Smooth muscle cell of trachea (primary cell): ENCODE measurements at places on chromosomes 2 and 18. TPM values are rescaled to one million over a fixed set of nuclear protein-coding genes. Genes with fewer than 3 reads are reported as not detected.

Gene DSC3
- 0.15 and 0.33 TPM in 2 replicates for total RNA-seq

Gene SPHKAP
- under 0.01 TPM in 1 of 2 replicates, not detected in the other for total RNA-seq

Gene KCNJ13
- total RNA-seq, result not detected in 2 replicates

Gene CD207
- not detected in 2 replicates for total RNA-seq

Gene KCNG3
- total RNA-seq, result under 0.01 TPM in 1 of 2 replicates, not detected in the other

Gene DIPK1C
- not detected in 2 replicates for total RNA-seq

Gene PDE11A
- total RNA-seq, result not detected in 2 replicates

Gene TUBB8B
- total RNA-seq, result not detected in 2 replicates
